ENCODE measurements at places on chromosomes 16 and 17.

DNA sequence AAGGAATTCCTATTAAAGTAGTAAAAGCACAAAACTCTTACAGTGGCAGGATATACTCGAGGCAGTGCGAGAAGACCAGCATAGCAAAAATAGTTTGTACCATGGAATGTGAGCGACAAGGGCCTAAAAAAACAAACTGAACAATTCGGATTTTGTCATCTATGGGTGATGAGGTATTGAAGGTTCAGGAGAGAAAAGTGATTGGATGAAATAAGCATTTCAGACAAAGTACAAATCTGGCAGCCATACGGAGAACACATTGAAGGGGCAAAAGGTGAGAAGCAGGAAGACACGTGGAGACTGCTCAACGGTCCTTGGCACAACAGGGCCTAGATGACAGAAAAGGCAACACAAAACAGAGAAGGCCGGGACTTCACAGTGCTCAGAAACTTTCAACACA lies 22.5 kb downstream of the MYH10 start:
- no peak for DNase-seq

DNA sequence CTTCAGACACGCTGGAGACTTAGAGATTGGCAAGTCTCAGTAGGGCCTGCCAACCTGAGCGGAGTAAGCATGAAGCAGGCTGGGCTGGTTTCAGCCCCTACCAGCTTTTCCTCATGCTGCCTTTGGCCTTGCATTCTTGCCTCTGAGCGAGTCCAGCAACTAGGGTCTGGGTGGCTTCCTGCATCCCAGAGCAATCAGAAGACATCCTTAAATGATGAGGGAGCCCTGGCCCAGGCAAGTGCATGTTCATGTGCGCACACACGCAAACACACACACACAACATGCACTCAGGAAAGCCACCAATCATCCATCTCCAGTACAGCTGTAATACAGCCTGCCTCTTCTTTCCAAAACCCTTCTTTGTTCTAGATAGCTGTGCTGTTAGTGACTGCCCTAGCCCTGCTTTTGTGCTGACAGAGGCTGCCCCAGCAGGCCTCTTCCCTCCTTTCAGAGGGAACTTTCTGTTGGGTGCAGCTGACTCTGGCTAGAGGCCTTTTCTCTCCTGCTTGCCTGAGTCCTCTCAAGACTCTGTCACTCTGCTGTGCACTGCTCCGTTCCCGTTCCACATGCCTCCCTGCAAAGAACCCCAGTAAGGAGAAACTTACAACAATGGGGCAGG lies 30.7 kb upstream of the TBX2 start:
- no peak for DNase-seq

GRCh38 chr17:15654886-15655561 lies 29.1 kb downstream of the TRIM16 start:
- no peak for DNase-seq

GRCh38 chr17:76240461-76241203 lies at the start of gene RNF157:
Gene RNF157 (minus strand): TSS chr17:76240493. CDS start chr17:76240240, 253 bp downstream.
- DNase-seq, result no peak
